Sigmoid colon (tissue), 7 donors: ENCODE measurements at places on chromosomes 4 and X. TPM values are rescaled to one million over a fixed set of nuclear protein-coding genes. Genes with fewer than 3 reads are reported as not detected.

DNA sequence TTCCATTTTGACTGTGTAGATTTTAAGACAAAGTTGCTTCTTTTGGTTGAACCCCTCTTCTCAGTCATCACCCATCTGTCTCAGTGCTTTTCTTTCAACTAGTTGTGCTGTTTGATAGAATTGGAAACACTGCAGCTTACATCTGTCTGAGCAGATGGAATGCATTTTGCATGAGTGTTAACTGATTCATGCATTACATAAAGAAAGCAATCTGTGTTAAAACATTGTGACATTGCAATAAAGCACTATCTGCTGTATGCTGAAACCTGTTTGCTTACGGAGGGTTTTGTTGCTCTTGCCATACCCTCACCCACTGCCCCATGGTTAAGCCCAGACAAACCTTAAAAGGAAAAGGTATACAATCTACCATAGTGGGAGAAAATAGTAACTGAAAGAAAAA is 47.4 kb downstream of the NRK start:
- no peak for DNase-seq
- no peaks in the 10 kb centered on the region for H3K27me3 ChIP-seq

GRCh38 chrX:53474707-53475106 is 40.5 kb upstream of the HSD17B10 start:
- no peaks in the 10 kb centered on the region for H3K36me3 ChIP-seq
- no peak for DNase-seq

DNA sequence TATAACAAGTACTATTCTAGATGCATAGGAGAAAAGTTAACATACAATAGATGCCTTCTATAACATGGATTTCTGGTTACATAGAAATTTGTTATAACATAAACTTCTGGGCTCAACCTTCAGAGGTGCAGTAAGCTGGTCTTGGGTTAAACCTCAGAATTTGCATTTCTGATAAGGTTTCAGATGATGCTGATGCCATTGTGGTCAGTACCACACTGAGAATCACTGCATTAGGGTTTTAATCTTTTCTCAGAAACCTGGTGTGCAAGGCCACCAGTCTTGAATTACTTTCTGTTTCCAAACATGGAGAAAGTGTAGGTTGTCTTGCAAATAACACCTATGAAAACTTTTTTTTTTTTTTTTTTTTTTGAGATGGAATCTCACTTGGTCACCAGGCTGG is 146.2 kb downstream of the SPOCK3 start:
- H3K27ac ChIP-seq: no peak overlapping the region
- H3K27me3 ChIP-seq: no peaks in the 10 kb centered on the region
- no peak for DNase-seq
- H3K4me1 ChIP-seq: no peaks in the 10 kb centered on the region
- no peaks in the 10 kb centered on the region for H3K36me3 ChIP-seq
- no peak overlapping the region for H3K4me3 ChIP-seq

GRCh38 chrX:17768997-17769396 is 31.7 kb downstream of the SCML1 start:
- H3K36me3 ChIP-seq: no peaks in the 10 kb centered on the region
- DNase-seq: no peak
- no peaks in the 10 kb centered on the region for H3K4me1 ChIP-seq

DNA sequence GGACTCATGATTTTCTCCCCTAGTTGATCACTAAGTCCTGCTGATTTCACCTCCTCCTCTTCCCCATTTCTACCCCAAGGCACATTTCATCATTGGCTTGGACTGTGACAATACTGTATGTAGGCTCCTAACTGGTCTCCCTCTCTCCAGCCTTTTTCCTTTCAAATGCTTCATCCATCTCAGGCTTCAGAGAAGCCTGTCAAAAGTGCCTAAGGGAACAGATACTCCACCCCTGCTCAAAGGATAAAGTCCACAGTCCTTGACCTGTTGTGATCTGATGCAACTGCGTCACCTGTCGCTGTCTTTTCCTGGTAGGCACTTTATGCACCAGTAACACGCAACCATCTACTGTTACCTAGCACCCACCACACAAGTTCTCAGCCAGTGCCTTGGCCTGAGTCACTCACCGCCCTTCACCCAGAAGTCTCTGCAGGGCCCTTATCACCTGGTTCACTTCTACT is 12.8 kb downstream of the SCARB2 start:
- no peaks in the 10 kb centered on the region for H3K27me3 ChIP-seq
- H3K36me3 ChIP-seq: no peaks in the 10 kb centered on the region
- no peak for DNase-seq
- peaks cover 91% of the 10 kb centered on the region for H3K4me1 ChIP-seq
- peak overlapping the region; percentile 75 for H3K27ac ChIP-seq

DNA sequence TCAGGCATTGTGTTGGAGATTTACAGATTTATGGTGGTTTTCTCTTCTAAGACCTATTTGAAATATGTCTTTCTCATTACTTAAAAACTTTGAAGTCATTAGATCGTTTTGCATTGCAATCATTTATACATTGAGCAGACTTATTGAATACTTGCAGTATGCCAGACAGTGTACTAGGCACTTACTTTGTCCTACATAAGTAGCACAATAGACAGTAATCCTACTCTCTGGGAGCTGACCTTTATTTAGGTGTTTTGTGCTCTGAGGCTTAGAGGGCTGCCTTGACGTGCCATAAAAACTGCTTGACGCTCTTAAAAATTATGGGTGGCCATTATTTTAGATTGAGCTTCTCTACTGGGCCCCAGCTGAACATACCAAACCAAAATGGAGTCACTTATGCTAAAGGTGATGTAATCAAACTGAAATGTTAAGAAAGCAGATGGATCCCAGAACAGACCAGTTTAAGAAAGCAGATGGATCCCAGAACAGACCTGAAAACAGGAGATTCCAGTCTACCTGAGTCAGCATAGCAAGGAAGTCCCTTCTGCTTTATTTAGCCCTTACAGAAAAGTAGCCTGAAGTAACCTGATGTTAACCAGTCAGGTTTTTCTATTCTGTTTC is 42.4 kb downstream of the PTTG2 start:
- peak overlapping the region; percentile 80 for H3K27ac ChIP-seq
- H3K4me1 ChIP-seq: no peaks in the 10 kb centered on the region
- no peaks in the 10 kb centered on the region for H3K36me3 ChIP-seq
- no peak overlapping the region for H3K4me3 ChIP-seq
- H3K27me3 ChIP-seq: no peaks in the 10 kb centered on the region

DNA sequence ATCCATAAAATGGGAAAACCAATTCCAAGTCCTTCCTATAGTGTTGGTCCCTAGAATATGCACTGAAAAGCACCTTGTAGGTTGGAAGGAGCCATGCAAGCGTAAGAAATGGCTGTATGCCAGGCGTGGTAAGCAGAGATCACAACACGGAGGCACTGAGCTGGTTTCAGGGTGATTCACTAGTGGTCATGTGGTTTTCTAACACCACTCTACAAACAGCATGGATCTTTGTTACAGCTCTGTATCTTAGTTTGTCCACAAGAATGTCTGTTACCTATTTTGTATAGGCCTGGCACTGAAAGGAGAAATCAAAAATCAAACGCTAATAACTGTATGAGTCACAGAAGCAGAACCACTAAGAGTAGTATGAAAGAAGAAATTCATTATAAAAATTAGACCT is 71.9 kb downstream of the MAGEB17 start:
- no peaks in the 10 kb centered on the region for H3K36me3 ChIP-seq
- H3K4me1 ChIP-seq: no peaks in the 10 kb centered on the region
- H3K4me3 ChIP-seq: no peak overlapping the region

GRCh38 chr4:61505773-61506685 is 305.9 kb downstream of the ADGRL3 start:
- no peak overlapping the region for H3K27ac ChIP-seq
- no peak for DNase-seq
- no peaks in the 10 kb centered on the region for H3K4me1 ChIP-seq
- no peak overlapping the region for H3K4me3 ChIP-seq

GRCh38 chr4:5967783-5968182 is 50.4 kb downstream of the C4orf50 start:
- no peak overlapping the region for H3K4me3 ChIP-seq
- no peaks in the 10 kb centered on the region for H3K27me3 ChIP-seq
- no peaks in the 10 kb centered on the region for H3K4me1 ChIP-seq
- no peaks in the 10 kb centered on the region for H3K36me3 ChIP-seq
- DNase-seq: no peak

- no peak overlapping the region for H3K4me3 ChIP-seq
- no peak overlapping the region for H3K27ac ChIP-seq
- DNase-seq: no peak
- no peaks in the 10 kb centered on the region for H3K36me3 ChIP-seq
- no peaks in the 10 kb centered on the region for H3K4me1 ChIP-seq
- peaks cover 25% of the 10 kb centered on the region for H3K27me3 ChIP-seq
These were observed 40.9 kb upstream of the MAN2B2 start for GRCh38 chr4:6534050-6534449.

DNA sequence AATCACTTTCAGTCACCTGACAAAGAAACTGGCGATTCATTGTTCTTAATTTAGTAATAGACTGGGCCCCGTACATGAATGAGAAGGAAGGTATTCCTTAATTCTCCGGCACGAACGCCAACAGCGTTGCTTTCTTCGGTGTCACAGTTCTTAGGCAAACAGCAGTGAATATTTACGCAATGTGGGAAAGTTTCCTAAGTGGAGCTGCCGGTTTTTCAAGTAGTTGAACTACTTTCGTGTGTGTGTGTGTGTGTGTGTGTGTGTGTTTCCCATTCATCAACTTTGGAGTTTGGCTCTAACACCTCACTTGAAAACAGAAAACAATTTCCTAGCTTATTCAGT is 651 bp downstream of the NXT2 start:
- peak overlapping the region; percentile 86 for H3K27ac ChIP-seq
- DNase-seq: no peak
- H3K4me1 ChIP-seq: no peaks in the 10 kb centered on the region
- H3K36me3 ChIP-seq: no peaks in the 10 kb centered on the region
- H3K4me3 ChIP-seq: peak overlapping the region; percentile 56
- no peaks in the 10 kb centered on the region for H3K27me3 ChIP-seq

DNA sequence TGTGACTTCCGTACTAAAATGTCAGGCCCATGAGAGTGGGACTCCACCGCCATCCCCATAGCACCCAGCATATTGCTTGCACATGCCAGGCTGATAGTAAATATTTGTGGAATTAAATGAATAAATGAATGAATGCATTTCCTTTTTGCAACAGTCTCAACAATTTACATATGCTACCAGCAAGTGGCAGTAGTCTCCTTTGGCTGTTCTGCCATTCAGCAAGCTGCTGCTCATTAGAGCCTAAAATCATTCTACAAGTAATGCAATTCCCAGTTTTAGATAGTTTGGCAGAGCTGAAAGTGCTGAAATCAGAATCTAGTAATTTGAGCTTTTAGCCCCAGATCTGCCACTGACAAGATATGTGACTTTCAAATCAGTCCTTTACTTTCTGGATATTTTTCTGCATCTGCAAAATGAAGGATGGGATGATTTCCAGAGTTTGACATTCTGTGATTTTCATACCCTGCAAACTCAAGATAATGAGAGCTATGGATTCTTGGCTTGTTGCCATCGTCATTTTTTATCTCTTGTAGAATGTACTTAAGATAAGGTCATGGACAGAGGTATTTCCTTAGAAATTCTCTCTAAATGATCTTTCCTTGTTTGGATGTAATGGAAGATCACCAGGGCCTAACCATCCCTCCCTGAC is 35.7 kb upstream of the INTS6L start:
- no peak overlapping the region for H3K4me3 ChIP-seq
- H3K4me1 ChIP-seq: no peaks in the 10 kb centered on the region
- H3K27ac ChIP-seq: no peak overlapping the region
- no peaks in the 10 kb centered on the region for H3K27me3 ChIP-seq
- no peaks in the 10 kb centered on the region for H3K36me3 ChIP-seq

GRCh38 chrX:41553688-41554087 is 106.5 kb downstream of the NYX start:
- no peaks in the 10 kb centered on the region for H3K27me3 ChIP-seq
- H3K4me1 ChIP-seq: no peaks in the 10 kb centered on the region
- no peak overlapping the region for H3K4me3 ChIP-seq
- no peak overlapping the region for H3K27ac ChIP-seq
- no peak for DNase-seq
- H3K36me3 ChIP-seq: no peaks in the 10 kb centered on the region

- no peaks in the 10 kb centered on the region for H3K27me3 ChIP-seq
- H3K36me3 ChIP-seq: no peaks in the 10 kb centered on the region
- no peak overlapping the region for H3K27ac ChIP-seq
These were observed 46.0 kb upstream of the C1QTNF7 start for GRCh38 chr4:15381806-15382338.

DNA sequence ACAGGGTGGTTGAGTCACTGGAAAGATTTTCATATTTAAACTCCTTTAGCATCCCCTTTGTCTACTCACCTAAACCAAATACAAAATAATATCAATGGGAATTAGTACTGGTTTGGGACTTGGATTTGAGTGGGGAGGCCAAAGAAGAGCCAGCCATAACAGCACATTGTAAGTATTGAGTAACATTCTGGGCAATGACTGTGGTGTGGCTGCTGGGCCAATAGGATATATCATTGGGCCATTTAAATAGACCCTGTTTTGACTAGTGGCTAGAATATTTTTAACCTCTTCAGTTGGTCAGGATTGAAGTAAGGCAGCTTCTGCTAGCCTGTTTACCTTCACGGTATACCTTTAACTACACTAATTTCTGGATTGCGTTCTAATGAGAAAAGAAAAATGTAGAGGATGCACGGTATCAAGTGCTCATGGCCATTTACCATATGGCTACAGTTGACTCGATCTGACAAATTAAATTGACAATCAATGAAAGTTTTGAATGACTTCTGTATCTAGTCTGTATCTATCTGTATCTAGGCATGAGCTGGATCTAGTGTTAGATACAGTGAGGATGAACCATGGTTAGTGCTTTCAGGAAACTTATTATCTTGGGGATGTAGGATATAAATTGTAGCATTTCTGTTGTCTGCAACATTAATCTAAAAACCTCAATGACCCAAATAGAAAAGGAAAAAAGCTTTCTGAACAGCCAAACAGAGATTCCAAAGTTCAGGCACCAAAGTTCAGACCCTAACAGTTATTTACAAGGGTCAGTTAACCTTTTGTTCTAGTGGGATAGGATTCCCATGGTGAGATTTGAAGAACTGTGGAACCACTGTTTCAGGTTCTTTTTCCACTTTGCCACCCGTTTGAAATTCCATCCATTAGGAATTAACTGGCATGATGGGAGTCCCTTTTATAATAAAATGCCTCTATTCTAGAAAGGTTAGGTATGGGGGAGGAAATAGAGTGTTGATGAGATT is 6.8 kb upstream of the ALB start:
- no peaks in the 10 kb centered on the region for H3K36me3 ChIP-seq
- DNase-seq: no peak
- no peaks in the 10 kb centered on the region for H3K27me3 ChIP-seq
- H3K27ac ChIP-seq: no peak overlapping the region

- no peak for DNase-seq
- no peaks in the 10 kb centered on the region for H3K27me3 ChIP-seq
- peaks cover 6% of the 10 kb centered on the region for H3K36me3 ChIP-seq
These were observed 14.9 kb downstream of the LSM6 start for GRCh38 chr4:146190456-146190855.

- DNase-seq: no peak
- no peaks in the 10 kb centered on the region for H3K27me3 ChIP-seq
- H3K4me1 ChIP-seq: no peaks in the 10 kb centered on the region
- H3K27ac ChIP-seq: no peak overlapping the region
- H3K4me3 ChIP-seq: no peak overlapping the region
- no peaks in the 10 kb centered on the region for H3K36me3 ChIP-seq
These were observed 184.7 kb upstream of the FRMPD4 start for GRCh38 chrX:11953615-11954014.

GRCh38 chrX:100871594-100872560 is 2.3 kb downstream of the NOX1 start:
- H3K27me3 ChIP-seq: no peaks in the 10 kb centered on the region
- H3K27ac ChIP-seq: no peak overlapping the region
- no peaks in the 10 kb centered on the region for H3K36me3 ChIP-seq
- no peak overlapping the region for H3K4me3 ChIP-seq
- no peak for DNase-seq

The SPANXA1 gene
- total RNA-seq: not detected

The SH3BP2 gene
- 29.9 TPM for total RNA-seq

The SOX3 gene
- not detected for total RNA-seq

The TAF7L gene
- total RNA-seq: not detected

The PIGA gene
- total RNA-seq: 6.6 TPM

The BMP3 gene
- 45.9 TPM for total RNA-seq

The WNK3 gene
- total RNA-seq: 1.6 TPM

The ZNF674 gene
- total RNA-seq: 4.9 TPM
